Cortex of kidney (tissue), 1 donor: ENCODE measurements at places on chromosomes 16 and 17.

DNA sequence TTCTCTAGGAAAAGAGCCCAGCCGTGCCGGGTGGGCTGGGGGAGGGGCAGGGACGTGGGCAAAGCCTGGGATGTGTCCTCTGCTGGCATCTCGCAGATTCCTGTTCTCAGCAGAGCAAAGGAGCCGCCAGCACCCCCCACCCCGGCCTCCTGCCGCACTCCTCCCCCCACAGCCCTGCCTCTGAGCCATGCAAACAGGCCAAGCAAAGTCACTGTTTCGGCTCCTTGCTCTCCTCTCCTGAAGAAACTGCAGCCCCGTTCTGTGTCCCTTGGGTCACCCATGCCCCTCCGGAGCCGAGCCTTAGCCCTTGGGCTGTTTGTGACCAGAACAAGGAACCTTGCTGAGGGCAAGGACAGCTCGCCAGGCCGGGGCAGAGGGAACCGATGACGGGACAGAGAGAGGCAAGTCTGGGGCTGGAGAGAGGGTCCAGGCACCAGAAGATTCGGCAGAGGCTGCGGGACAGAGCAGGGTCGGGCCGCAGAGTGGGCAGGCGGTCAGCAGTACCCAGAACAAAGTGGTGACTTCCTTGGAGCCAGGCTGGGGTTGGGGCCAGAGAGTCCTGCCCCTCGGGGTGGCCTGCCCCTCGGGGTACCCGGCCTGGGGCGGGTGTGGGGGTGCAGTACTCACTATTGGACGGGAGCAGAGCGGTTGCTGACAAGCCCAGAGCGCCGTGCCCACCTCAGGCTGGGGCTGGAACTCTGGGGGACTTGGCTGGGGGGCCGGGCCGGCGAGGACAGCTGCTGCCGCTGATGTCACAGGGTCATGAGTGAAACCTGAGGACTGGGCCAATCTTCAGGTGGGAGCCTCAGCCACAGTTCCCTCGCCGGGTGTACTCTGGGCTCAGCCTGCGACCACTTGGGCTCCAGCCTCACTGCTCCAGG is 9.2 kb upstream of the PRR29 start:
- no peak for DNase-seq

- DNase-seq = no peak
Observed at GRCh38 chr16:52597073-52597771, 50.3 kb upstream of the TOX3 start.

- DNase-seq = no peak
Observed at GRCh38 chr17:21542991-21543390, 149.3 kb upstream of the KCNJ18 start.

DNA sequence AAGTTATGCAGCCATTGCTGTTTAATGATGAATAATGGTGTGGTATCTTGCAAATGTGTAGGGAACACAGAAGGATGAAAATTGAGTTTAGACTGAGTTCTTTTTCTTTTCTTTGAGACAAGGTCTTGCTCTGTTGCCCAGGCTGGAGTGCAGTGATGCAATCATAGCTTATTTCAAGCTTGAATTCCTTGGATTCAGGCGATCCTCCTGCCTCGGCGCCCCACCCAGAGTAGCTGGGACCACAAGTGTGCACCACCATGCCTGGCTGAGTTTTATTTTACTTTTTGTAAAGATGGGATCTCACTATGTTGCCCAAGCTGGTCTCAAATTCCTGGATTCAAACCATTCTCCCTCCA is 74.6 kb upstream of the TBC1D3K start:
- DNase-seq = no peak

DNA sequence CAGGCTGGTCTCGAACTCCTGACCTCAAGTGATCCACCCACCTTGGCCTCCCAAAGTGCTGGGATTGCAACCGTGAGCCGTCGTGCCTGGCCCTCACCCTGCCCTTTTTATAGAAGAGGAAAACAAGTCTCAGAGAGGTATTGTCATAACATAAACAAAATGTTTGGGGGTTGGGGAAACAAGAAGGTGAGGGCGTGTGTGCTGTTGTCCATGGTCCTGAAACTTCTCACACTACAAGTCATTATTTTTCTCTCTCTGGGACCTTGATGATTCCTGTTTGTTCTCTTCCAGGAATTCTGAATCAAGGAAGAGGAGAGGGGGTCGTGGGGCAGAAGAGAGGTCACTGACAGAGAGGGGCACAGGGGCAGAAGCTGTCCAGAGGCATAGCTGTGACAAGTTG is 160.2 kb upstream of the LHX1 start:
- DNase-seq = no peak

- DNase-seq = no peak
Observed at GRCh38 chr16:4333308-4333638, 17.4 kb downstream of the GLIS2 start.

DNA sequence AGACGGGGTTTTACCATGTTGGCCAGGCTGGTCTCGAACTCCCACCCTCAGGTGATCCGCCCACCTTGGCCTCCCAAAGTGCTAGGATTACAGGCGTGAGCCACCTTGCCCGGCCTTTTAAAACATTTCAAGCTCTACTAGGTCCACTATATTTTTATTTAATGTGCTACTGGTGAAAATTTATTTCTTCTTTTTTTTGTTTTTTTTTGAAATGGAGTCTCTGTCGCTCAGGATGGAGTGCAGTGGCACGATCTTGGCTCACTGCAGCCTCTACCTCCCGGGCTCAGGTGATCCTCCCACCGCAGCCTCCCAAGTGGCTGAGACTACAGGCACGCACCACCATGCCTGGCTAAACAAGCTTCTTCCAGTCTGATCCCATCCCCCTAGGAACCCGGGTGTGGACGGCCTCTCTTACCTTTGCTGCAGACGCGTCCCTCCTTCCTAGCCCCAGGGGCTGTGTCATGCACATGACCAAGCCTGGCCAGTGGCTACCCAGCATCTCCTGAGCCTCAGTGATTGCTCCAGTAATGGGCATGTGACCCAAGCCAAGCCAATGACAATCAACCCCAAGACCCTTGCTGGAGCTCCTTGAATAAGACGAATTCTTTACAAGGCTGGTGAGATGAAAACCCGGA is 40.1 kb upstream of the LITAF start:
- no peak for DNase-seq

- DNase-seq = no peak
Observed at GRCh38 chr16:85334718-85335583, 222.7 kb upstream of the CIBAR2 start.
